Body of pancreas (tissue), 4 donors: ENCODE measurements at places on chromosomes 5 and 9.

GRCh38 chr5:167466992-167467391 lies 824.5 kb upstream of the WWC1 start:
- no peak overlapping the region for H3K27ac ChIP-seq
- no peak for DNase-seq
- H3K27me3 ChIP-seq: no peaks in the 10 kb centered on the region
- no peak overlapping the region for H3K4me3 ChIP-seq

GRCh38 chr5:158246661-158247060 lies 387.7 kb upstream of the CLINT1 start:
- no peaks in the 10 kb centered on the region for H3K4me1 ChIP-seq
- H3K27ac ChIP-seq: no peak overlapping the region
- no peak for DNase-seq
- H3K36me3 ChIP-seq: no peaks in the 10 kb centered on the region
- no peaks in the 10 kb centered on the region for H3K27me3 ChIP-seq

DNA sequence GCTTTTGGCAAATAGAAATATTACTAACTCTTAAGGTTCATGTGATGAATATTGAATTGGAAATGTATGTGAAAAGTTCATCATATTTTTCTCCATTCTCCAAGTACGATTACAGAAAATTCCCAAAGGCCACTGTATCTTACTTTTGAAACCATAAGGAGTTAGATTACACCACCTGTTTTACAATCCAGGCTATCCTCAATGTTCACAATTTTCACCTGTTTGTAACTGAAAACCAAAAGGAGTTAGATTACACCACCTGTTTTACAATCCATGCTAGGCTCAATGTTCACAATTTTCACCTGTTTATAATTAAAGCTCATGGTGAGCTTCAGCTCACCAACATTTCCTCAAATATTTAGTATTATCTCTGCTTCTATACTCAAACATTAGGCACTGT lies 188.0 kb downstream of the HCN1 start:
- H3K4me3 ChIP-seq: no peak overlapping the region
- H3K36me3 ChIP-seq: no peaks in the 10 kb centered on the region
- no peaks in the 10 kb centered on the region for H3K4me1 ChIP-seq
- no peak overlapping the region for H3K27ac ChIP-seq
- no peaks in the 10 kb centered on the region for H3K27me3 ChIP-seq

DNA sequence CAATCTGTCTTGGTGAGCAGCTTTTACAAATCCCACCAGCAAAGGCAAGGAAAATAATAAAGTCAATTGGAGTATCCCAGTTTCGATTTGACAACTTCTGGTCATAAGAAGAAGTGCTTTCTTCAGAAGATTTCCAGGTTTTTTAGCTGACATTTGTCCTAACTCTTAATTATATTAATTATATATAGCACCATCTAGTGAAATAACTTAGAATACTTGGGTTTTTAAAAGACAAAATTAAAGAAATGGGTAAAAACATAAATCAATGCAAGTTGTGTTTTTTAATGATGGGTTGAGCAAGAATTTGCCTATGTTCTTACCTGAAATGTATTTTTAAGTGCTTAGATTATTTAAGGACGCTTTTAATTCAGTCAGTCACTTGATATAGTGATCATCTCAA lies 421.8 kb downstream of the ACTL7B start:
- no peak overlapping the region for H3K4me3 ChIP-seq
- no peak overlapping the region for H3K27ac ChIP-seq
- no peak for DNase-seq

DNA sequence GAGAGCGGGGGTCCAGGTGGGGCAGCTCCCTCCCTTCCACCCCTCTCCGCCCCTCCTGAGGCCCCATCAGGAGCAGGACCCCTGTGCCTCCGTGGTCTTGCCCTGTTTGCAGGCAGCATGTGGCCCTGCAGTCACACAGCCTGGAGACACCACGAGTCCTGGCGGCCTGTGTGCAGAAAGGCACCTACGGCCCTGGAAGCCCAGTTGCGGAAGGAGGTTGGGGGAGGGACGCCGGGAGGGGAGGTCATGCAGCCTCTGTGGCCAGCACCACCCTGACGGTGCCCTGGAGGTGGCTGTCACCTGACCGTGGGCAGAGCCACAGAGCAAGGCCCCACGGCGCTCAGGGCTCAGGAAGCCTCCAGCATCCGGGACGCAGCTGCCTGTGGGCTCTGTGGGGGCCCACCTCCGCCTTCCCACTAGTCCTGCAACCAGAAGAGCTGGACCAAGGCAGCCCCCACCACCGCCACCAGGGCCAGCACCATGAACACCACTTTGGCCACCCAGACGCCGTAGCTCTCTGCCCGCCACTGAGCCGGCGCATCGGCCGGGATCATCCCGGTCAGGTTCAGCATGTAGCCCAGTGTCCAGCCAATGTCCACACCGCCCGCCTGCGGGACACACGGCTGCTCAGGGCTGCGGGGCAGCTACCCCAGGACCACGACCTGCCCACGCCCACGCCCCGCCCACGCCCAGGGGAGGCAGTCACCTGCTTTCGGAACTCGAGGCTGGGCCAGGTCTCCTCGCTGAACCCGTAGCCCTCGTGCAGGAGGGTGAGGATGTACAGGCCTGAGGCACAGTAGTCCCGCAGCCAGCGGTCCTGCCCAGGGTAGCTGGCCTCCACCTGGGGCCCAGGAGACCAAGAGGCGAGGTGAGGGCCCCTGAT lies 6.4 kb downstream of the ENTPD8 start:
- H3K36me3 ChIP-seq: no peaks in the 10 kb centered on the region
- H3K27ac ChIP-seq: peak overlapping the region; percentile 71
- peaks cover 31% of the 10 kb centered on the region for H3K4me1 ChIP-seq

- H3K4me1 ChIP-seq: no peaks in the 10 kb centered on the region
- DNase-seq: no peak
- no peak overlapping the region for H3K27ac ChIP-seq
- H3K27me3 ChIP-seq: no peaks in the 10 kb centered on the region
These were observed 124.2 kb upstream of the GAS1 start for GRCh38 chr9:87071473-87071872.

DNA sequence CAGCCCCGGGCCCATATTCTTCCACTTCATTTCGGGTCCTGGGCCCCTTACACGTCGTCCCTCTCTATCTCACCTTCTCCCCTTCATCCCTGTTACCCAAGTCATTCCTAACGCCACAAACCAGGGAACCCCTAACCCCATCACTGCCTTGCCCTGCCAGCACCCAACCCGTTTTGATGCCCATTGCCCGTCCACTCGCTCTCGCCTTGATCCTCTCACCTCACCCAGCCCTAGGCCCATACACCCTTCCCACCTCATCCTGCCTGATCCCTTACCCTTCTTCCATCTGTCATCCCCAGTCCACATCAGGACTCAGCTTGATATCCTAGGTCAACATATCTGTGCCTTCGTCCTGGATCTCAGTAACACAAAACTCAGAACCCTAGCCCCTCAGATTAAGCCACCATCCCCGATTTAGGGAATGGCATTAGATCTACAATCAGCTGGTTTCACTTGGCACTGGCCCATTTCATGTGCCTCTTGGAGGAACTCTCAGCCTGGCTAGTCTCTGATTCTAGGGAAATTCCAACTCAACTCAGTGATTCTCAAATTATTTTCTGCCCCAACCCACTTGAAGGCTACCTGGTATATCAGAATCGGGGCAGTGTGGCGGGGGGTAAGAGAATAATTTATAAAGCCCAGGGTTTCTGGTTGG lies 489 bp downstream of the CHMP5 start:
- no peak overlapping the region for H3K4me3 ChIP-seq
- no peak for DNase-seq
- H3K27me3 ChIP-seq: no peaks in the 10 kb centered on the region
- peaks cover 23% of the 10 kb centered on the region for H3K4me1 ChIP-seq
- H3K27ac ChIP-seq: peak overlapping the region; percentile 88
- H3K36me3 ChIP-seq: no peaks in the 10 kb centered on the region

DNA sequence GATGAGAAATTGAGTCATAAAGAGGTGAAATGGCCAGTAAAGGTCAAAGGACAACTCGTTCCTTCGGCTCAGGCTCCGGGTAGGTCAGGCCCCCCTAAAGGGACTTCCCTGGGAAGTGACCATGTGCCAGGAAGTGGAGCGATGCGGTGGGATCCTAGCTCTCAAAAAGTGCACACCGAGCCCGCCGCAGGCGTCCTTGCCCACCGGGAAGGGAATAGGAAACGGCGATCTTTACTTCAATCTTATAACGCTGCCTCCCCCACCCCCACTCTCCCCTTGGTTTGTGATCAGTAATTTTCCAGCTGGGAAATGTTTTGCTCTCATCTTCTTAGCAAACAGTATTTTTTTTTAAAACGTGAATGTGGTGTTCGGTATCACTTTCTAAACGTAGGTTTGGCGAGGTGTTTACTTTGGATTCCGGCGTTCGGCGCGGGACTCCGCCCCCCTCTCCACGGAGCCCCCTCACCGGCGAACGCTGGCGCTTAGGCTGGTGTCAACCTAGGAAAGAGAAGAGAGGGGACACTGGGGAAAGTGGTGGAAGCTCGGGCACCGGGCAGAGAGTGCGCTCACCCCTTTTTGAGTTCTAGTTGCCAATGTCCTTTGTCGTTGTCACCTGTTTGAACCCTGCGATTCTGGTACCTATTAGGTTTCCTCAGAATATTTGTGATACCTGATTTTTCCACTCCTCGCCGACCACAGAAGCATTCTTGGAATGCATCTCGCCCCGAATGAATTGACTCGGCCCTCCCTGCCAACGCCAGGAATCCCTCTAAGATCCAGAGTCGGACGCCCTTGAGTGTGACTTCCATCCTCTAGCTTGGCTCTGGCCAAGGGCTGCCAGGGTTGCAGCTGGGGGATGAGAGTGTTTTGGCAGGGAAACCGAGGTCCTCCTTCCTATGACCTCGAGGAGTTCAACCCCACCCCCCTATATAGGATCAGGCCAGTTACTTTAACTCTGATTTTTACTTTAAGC lies 1.8 kb upstream of the KLF4 start:
- H3K4me1 ChIP-seq: peaks cover 53% of the 10 kb centered on the region
- no peak overlapping the region for H3K4me3 ChIP-seq
- H3K27ac ChIP-seq: no peak overlapping the region
- H3K27me3 ChIP-seq: no peaks in the 10 kb centered on the region

- no peak overlapping the region for H3K27ac ChIP-seq
- no peaks in the 10 kb centered on the region for H3K27me3 ChIP-seq
- H3K4me3 ChIP-seq: no peak overlapping the region
- H3K4me1 ChIP-seq: peaks cover 12% of the 10 kb centered on the region
These were observed 1247.0 kb upstream of the ACO1 start for GRCh38 chr9:31137176-31138160.

GRCh38 chr9:35705836-35706430 lies 16.2 kb upstream of the TPM2 start:
- H3K36me3 ChIP-seq: peaks cover 33% of the 10 kb centered on the region
- no peaks in the 10 kb centered on the region for H3K27me3 ChIP-seq
- no peaks in the 10 kb centered on the region for H3K4me1 ChIP-seq

DNA sequence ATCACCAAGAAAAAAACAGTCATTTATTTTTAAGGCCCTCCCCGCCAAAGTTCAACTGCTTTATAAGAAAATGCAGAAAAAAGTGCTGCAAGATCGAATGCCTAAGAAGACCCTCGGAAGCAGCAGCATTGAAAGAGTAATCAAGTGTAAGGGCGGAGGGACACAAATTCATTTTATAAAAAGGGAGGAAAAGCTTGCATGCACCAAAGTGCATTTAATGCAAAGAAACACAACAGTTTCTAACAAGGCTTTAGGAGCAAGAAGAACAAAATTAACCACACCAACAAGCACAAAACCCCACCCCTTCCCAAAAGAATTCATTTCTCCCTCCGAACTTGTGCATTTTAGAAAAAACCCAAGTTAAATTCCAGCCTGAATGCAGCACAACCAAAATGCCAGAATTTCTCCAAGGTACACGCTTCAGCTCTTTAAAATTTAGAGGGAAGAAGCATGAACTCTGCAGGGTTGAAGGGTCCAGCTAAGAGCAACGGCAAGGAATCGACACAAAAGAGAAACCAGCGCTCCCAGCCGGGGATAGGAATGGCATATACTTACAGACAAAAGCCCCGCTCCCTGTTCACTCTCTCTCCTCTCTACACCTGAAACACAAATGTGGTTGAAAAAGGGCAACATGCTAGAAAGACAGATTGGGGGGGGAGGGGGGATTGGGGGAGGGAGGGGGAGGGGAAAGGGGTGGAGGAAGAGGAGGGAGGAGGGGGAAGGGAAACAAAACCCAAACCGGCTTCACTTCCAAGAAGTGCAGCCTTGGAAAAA lies at the start of gene NREP:
Gene NREP, minus strand, starts transcription at position 614 of the 774 bp plus-strand sequence. CDS start 1,422 bp downstream, outside the sequence.
- H3K36me3 ChIP-seq: no peaks in the 10 kb centered on the region
- H3K27me3 ChIP-seq: no peaks in the 10 kb centered on the region
- peak within 1 kb of the TSS; percentile 60 for H3K4me3 ChIP-seq
- peaks cover 15% of the 10 kb centered on the region for H3K4me1 ChIP-seq

- H3K4me3 ChIP-seq: no peak overlapping the region
- H3K27ac ChIP-seq: no peak overlapping the region
- H3K36me3 ChIP-seq: no peaks in the 10 kb centered on the region
- peaks cover 24% of the 10 kb centered on the region for H3K4me1 ChIP-seq
- no peak for DNase-seq
- H3K27me3 ChIP-seq: no peaks in the 10 kb centered on the region
These were observed 38.6 kb upstream of the NOTCH1 start for GRCh38 chr9:136584401-136584932.

- H3K27me3 ChIP-seq: no peaks in the 10 kb centered on the region
- H3K36me3 ChIP-seq: no peaks in the 10 kb centered on the region
- H3K4me3 ChIP-seq: no peak overlapping the region
- no peak for DNase-seq
- no peaks in the 10 kb centered on the region for H3K4me1 ChIP-seq
These were observed 43.1 kb downstream of the LNPEP start for GRCh38 chr5:96978812-96979449.

DNA sequence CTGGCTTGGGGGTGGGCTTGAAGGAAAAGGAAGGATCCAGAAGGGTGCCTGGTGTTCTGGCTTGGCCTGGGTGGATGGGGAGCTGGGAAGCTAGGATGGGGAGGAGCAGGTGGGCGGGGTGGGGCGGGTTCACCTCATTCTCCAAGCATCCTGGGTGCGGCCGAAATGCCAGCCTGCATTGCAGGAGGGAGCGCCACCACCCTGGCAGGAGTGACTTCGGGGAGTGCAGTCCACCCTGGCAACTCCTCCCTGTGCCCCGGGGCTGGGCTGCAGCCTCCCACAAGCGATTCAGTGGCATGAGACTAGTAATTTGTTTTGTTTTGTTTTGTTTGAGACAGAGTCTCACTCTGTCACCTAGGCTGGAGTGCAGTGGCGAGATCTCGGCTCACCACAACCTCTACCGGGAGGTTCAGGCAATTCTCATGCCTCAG lies 5.5 kb downstream of the TTC16 start:
- peaks cover under 1% of the 10 kb centered on the region for H3K4me1 ChIP-seq
- H3K4me3 ChIP-seq: no peak overlapping the region
- no peaks in the 10 kb centered on the region for H3K27me3 ChIP-seq
- H3K36me3 ChIP-seq: no peaks in the 10 kb centered on the region
- no peak overlapping the region for H3K27ac ChIP-seq

DNA sequence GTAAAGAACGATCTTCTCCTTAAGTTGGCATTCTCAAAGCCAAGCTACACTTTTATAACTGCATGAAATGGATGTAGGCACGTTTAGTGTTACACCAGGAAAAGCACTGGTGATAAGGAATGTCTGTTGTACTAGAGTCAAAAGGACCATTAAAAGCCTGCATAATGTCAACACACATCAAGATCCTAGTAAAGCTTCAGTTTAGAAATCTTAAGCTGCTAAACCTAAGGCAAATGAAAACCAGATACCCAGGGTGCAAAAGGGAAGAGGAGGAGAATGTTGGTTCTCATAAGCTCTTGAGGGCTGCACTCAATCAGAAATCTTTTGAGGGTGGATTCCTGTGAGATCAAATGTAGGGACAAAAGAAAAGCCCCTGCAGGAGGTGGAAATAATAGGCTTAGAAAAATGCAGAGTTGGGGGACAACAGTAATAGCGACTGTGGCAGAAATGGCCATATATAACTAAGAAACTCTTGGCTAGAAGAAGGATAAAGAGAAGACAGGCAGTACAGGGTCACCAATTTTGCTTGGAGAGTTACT lies 148.2 kb downstream of the FBXL17 start:
- no peak overlapping the region for H3K4me3 ChIP-seq
- no peaks in the 10 kb centered on the region for H3K4me1 ChIP-seq
- H3K27me3 ChIP-seq: no peaks in the 10 kb centered on the region
- H3K36me3 ChIP-seq: no peaks in the 10 kb centered on the region
